ENCODE measurements at places on chromosomes 4 and X. TPM values are rescaled to one million over a fixed set of nuclear protein-coding genes. Genes with fewer than 3 reads are reported as not detected.
A peak's percentile ranks its signal among the peaks of the same experiment; 100 is the strongest.

The TMEM175 gene
- 24.2 TPM for polyA plus RNA-seq

The PNMA6F gene
- polyA plus RNA-seq = 0.04 TPM

GRCh38 chrX:130772105-130772775, 130.8 kb downstream of the ENOX2 start:
- DNase-seq = no peak

- no peak for DNase-seq
Observed at GRCh38 chr4:33085709-33086108, 2365.5 kb downstream of the PCDH7 start.

DNA sequence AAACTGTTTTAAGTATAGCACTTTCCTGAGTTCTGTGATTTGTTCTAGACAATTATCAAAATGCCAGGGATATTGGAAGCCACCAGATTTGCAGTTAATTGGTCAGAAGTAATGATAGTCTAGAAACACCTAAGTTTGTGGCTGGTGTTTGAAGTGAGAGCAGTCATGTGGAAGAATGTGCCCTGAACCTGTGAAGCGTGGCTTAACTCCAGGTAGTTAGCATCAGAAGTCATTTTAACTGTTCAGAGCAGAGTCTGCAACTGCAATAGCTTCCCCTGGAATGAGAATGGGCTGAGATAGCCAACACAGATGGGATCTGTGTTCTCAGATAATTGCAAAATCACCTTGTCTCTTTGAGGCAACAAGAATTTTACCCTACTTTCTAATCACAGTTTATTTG, 255.1 kb upstream of the GK2 start:
- DNase-seq = no peak

DNA sequence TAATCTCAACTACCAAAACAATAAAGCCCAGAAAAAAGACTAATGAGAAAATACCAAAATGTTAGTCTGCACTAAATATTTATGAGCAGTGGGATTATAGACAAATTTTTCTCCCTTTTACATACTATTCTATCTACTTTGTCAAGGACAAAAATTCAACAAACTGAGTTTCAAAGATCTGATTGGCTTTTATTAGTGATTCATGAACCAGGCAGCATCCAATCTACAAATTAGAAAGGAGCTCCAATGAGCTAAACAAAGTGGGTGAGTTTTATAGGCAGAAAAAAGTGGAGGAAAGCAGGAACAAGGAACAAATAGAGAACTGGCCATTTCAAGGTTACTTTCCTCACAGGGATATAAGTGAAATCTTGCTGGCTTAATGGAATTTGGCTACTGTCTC, 24.4 kb upstream of the SH3KBP1 start:
- DNase-seq = no peak

GRCh38 chr4:89284828-89285227, 22.8 kb downstream of the GPRIN3 start:
- DNase-seq = no peak

DNA sequence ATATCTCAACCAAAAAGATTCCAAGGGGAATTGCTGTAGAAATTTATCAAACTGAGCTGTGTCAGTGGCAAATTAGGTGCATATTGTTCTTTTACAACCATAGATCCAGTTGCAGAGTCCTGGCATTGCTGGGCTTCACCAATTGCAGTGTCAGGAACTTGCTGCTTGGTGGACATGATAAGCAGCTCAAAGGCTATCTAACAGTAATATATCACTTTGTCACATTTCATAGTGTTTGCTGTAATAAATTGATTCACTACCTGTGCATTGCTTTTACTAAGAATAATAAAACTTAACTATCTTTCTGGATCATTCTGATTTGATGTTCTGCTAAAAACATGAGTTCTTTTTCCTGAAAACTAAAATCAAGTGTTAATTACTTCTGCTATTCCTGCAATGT, 30.9 kb upstream of the ACE2 start:
- no peak for DNase-seq

- no peak for DNase-seq
Observed at GRCh38 chrX:37926700-37927099, 79.3 kb upstream of the DYNLT3 start.

DNA sequence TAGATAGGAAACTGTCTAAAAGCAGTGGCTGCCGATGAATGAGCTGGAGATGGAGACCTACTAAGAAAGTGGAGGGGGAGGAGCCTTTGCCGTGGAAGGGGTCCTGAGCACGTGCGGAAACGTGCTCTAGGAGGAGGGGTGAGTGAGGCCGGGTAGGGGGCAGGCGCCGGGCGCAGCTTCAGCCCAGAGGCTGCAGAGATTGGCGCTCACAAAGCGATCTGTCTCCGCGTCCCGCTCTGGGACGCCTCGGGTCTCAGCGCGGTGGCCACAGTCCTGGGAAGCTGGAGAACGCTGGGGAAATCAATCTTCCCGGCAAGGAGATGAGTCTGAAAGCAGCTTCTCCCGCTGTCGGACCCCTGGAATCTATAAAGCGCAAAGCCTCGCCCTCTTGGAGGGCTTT, 444 bp upstream of the ARHGAP6 start:
- peak; percentile 14 for DNase-seq

DNA sequence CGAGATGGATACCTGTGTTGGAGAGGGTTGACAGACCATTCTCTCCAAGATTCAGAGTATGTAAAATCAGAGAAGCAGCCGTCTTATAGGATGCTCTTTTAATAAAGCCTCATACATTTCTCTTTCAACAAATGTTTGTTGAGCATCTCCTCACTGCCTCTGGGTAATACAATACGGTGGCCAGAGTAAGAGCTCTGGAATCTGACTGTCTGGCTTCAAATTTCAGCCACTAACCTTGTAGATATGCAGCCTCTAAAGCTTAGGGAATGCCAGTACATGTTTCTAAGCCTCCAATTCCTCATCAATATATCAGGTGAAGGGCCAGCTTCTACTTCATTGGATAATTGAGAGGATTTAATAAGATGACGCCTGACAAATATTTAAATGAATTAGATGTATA, 61.3 kb downstream of the CLNK start:
- DNase-seq = no peak

Measured in right renal cortex interstitium (tissue), 3 donors.